ENCODE measurements at places on chromosomes 2 and 18.

DNA sequence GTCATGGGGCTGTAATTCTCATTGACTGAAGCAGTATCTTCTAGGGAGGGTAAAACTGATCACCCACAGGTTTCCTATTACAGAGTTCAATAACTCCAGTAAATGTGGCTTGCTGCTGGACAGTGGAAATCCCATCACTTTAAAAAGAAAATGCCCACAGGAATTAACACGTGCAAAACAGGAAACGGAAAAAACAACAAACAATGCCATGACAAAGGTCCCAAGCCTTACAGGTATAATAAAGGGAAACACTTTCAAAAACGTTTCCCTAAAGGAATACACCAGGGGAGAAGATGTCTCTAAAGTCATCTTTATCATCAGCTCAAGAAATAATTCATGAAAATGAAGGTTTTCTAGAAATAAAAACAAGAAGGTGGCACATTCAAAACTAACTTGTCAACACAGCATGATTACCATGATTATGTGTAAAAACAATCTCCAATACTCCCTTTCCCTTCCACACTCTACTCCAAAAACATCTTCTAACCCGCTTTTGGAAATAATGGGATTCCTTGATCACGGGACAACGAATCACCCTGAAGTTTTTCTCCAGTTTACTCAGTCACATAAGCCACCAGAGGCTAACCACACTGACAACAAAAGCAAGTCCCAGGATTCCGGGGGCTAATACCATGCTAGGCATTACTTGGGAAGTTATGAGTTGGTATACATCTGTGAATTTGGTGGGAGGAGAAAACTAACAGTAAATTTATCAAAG, 167.9 kb downstream of the TCF4 start:
- DNase-seq: no peak

DNA sequence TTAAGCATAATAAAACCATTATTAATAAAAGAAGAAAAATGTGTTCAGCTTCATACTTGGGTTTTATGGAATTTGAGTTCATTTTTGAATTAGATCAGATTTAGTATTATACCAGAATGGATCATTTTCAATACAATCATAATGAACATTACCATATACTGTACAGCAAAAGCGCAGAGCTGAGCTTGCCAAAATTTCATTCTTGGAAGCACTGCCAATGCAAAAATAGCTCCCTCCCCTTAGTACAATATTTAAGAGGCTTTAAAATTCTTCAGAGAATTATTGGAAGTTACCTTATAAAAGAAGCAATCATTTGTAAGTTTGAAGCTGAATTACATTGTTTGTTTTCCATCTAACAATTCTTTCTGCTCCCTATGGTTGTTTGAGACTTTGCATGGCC, 938.1 kb upstream of the SLC39A10 start:
- DNase-seq: no peak

- no peak for DNase-seq
Observed at GRCh38 chr18:73923866-73924265, 223.8 kb downstream of the FBXO15 start.

GRCh38 chr2:183759033-183759432, 634.8 kb downstream of the NUP35 start:
- no peak for DNase-seq

DNA sequence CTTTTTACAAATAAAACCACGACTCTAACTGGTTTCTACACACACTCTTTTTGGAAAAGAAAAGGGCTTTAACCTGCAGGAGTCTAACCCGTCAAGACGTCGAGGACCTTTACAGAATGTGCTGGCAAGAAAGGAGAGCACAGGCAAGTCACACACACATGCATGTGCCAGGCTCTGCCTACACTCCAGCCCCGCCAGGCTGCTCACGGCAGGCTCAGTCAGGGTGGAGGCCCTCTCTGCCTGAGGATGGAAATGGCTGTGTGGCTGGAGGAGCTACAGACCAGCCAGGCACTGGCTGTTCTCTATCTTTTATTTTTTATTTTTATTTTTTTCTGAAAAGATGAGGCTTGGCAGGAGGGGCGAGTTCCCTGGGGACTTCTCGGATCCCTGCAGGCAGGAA, 10.2 kb downstream of the SIX3 start:
- DNase-seq: no peak

DNA sequence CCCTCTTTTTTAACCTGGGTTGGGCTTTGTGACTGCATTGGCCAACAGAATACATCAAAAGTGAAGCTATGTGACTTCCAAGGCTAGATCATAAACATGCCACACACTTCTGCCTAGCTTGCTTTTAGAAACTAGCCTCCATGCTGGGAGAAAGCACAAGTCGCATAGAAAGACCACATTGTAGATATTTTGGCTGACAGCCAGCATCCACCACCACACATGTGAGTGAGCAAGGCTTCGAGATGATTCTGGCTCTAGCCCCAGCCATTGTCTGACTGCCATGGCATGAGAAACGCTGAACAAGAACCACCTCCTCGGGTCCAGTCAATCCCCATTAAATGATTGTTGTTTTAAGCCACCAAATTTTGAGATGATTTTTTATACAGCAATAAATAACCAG, 66.8 kb upstream of the STPG4 start:
- no peak for DNase-seq

DNA sequence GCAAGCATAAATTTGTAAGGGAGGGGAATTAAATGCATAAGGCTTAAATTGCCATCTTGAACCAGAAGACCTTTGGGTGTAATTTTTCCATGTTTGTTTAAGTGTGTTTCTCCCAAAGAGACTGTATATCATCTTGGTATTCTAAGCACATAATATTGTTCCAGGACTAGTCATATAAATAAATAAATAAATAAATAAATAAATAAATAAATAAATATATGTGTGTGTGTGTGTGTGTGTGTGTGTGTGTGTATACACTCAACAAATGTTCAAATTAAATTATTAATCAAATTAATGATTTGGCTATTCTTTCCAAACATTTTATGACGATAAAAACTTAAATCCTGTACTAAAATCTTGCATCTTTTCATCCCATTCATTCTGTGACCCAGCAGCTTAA, 867.8 kb upstream of the KLHL29 start:
- DNase-seq: no peak

DNA sequence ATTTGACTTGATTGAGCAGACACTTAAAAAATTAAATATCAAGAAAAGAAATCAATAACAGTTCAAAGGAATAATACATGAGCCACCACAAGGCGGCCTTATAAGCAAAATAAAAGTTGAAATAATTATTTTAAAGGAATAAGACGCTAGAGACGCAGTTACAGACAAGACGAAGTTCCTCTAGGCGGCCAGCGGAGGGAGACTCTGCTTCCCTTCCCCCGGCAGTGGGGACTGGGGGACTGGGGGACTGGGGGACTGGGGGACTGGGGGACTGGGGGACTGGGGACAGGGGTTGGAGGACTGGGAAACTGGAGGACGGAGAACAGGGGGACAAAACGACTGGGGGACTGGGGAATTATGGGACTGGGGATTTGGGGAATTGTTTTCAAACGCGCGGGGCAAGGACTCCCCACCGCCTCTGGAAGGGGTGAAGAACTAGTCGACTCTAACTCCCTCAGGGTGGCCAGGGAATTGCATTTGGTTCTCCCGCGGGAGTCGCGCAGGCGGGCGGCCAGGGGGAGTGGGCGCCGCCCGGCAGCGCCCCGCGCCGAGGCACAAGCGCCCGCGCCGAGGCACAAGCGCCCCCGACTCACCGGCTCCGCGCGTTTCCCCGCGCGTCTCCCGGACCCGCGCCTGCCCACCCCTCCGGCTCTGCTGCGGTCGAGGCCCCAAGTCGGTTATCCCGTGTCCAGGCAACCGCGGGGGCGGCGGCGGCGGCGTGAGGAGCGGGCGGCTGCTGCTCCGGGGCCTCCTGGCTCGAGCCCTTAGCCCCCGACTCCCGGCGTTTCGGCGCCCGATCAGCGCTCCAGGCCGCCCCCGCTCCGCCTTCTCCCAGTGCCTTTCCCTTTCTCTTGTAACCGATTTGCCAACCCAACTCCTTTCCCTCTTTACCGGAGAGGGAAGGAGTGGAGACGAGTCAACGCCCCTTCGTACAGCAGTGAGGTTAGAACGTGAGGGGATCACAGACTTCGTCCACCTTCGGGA, at the start of gene CCDC178:
Gene CCDC178 (minus strand): TSS at position 662 of the 984 bp plus-strand sequence. CDS start 28,633 bp downstream, outside the sequence.
- no peak for DNase-seq

GRCh38 chr2:29629495-29629894, 291.9 kb downstream of the ALK start:
- no peak for DNase-seq

GRCh38 chr18:24853076-24853475, 392.6 kb downstream of the HRH4 start:
- no peak for DNase-seq

- no peak for DNase-seq
Observed at GRCh38 chr18:9506046-9506792, 30.9 kb downstream of the RALBP1 start.

GRCh38 chr2:186918495-186918894, 69.5 kb upstream of the ZSWIM2 start:
- DNase-seq: no peak

DNA sequence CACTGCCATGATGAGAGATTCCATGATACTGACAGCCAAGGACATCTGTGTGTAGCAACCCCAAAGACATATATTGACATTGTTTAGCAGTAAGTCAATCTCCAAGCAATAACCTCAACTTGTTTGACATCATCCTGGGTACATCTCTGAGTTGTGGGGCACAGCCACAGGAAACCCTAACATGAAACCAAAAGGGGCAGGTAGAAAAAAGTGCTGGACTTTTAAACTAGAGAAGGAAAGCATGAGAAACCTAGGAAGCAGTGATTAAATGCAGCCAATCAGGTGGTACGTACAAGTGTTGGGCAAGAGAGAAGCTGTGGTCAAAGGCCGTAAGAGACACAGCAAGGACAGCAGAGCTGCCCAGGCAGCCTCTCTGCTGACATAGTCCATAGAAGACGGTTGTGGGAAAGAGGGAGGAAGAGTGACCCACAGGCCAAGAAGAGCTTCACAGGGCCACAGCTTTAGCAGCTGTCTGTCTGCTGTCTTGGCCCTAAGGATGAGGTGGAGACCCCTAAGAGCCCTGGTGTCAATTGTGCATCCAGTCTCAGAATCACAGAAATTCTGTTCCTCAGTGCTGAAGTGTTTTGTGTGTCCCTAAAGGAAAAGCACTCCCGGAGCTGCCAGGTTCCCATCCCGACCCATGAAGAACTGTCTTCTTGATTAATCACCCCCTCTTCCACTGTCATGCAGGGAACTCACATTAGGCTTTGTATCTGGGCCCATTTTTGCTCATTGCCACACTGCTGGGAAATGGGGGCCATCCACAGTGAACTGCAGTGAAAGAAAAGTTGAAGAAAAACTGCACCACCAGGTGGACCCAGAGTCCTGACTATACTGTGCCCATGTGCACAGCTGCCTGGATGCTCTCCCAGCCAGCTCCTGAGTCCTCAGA, 25.4 kb upstream of the CHN1 start:
- peak; percentile 22 for DNase-seq

DNA sequence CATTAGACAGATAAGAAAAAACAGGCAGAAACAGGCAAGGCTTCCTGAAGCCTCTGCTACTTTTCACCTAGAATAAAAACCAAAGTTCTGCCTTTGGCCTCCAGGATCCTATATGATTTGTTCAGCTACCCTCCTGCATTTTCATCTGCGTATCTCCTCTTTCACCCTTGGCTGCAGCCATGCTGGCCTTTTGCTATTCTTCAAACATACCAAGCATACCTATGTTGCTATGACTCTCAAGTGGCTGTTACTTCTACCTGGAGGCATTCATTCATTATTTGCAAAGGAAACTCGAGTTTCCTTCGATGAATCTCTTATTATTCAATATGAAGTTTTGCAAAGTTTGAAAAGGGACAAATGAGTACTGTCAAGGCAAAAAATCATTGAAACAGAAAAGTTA, 106.4 kb upstream of the HNMT start:
- DNase-seq: no peak

DNA sequence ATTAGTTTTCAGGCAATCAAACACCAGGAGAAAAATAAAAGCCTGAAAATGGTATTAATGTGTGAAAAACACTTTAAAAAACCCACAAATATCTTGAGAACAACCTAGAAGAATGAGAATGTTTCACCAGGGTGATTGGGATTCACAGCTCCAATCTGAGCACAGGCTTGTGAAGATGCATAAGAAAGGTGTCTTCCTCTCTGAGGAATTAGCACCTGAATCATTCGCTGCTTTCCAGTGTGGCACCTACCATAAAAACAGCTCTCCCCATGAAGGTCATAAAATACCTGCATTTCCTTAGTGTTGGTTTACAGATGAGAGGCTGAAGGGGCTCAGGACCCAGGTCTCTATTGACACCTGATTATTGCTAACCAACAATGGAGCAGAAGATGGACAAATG, 499.7 kb upstream of the KLHL29 start:
- no peak for DNase-seq

- DNase-seq: no peak
Observed at GRCh38 chr2:36539631-36540030, 58.3 kb downstream of the FEZ2 start.

DNA sequence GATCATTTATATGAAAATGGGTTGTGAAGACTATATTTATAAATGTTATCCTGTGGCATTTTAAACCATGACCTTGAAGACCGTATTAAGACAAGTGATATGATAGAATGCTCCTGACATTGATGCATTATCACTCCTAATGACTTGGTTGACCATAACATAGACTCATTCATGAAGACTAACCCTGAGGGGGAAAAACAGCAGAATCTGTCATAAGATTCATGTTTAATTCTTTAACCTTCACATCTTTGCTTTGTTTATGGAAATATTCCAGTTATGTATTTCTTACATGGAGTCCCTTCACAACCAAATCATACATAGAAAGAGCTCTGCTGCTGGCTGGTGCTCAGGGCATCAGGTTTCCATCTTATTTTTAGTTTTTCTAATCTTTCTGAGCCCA, 78.4 kb downstream of the CTNNA2 start:
- DNase-seq: no peak

DNA sequence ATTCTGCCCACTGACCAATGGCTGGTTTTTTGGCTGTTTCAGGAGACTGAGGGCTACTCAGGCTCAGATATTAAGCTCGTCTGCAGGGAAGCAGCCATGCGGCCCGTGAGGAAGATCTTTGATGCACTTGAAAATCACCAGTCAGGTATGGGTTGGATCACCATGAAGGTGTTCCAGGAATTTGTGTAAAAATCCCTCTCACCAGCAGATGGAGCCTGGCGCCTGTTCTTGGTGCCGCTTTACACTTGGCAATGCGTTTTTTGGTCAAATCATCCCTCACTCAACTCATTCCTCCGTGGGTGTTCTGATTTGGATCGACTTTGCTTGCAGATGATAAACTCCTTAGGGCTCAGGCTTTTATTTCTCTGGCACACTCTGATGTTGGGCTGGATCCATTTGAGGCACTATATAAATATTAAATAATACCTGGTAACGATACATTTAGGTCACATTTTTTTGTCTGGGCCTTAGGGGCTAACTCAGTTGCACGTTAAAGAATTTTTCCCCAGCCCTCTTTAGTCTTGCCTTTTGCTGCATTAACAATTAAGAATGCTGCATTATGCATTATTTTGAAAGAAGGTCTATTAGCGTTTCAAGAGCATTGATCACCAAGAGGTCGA, 50.0 kb downstream of the HDHD2 start:
- DNase-seq: peak; percentile 61

GRCh38 chr2:63678551-63678950, 89.8 kb downstream of the MDH1 start:
- no peak for DNase-seq

GRCh38 chr18:76347341-76347740, 147.7 kb downstream of the ZNF516 start:
- no peak for DNase-seq
